Central memory CD8-positive, alpha-beta T cell (primary cell): ENCODE measurements at places on chromosomes 12 and 14.

DNA sequence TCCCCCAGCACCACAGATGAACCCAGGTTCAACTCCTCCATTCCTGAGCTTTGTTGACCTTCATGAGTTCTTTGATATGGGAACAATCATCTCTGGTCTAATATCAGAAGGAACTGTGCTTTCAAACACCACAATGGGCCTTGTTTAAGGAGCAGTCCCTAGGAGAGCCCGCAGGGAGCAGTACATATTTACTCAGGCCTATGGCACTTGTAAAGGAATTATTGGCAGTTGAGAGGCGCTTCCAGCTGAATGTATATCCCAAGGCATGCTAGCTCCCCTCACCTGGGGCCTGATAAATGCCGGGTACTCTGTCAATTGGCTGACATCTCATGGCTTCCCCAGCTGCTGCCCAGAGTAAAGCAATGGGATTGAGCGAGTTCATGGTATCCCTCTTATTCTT, 76.2 kb downstream of the ZFP36L1 start:
- H3K36me3 ChIP-seq = no peaks in the 10 kb centered on the region
- peaks cover 42% of the 10 kb centered on the region for H3K4me1 ChIP-seq
- no peak overlapping the region for H3K27ac ChIP-seq
- no peaks in the 10 kb centered on the region for H3K27me3 ChIP-seq
- H3K4me3 ChIP-seq = no peak overlapping the region

GRCh38 chr12:118068445-118068844, 7.5 kb upstream of the WSB2 start:
- H3K4me3 ChIP-seq = no peak overlapping the region
- peaks cover 13% of the 10 kb centered on the region for H3K4me1 ChIP-seq
- no peak for DNase-seq

GRCh38 chr14:31084385-31084784, 58.2 kb upstream of the STRN3 start:
- peaks cover 12% of the 10 kb centered on the region for H3K36me3 ChIP-seq
- H3K27ac ChIP-seq = no peak overlapping the region
- no peak for DNase-seq
- no peak overlapping the region for H3K4me3 ChIP-seq

DNA sequence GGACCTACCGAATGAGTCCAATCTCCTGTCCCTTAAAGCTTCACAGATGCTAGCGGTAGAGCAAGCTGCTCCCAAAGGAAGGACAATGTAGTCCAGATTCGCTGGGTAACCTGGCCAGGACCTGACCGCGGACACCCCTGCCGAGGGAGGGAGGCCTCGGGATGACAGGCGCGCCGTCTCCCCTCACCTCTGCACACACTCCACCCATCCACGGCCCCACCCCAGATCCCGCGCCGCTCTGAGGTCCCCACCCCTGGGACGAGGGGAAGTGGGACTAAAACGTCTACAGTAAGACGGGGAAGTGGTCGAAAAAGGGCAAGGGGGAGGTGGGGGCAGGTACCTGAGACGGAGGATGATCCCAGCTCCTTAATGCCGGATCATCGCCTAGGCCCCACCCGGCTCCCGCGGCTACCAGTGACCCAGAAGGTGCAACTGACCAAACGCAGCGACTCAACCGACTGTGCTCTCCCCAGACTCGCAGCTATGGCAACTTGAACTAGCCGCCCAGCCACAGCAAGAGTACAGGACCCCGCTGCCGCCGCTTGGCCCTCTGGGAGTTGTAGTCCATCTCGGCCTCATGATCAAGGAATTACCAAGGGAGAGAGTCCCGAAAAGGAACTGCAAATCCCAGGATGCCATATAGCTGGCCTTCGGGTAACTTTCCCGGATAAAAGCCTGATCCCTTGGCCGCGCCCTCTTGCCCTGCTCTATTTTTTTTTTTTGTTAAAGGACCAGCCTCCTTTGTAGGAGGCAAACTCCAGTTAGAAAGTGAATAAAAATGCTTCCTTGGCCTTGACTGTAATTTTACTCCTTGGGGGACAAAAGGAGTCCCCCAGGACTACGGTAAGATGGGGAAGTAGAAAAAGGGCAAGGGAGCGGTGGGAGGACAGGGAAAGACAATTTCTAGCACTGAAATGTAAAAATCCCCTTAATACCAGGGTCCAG, at the start of gene CEP128:
TSS of gene CEP128 (minus strand) at position 498 of the 945 bp plus-strand sequence.
- peak; percentile 63 for DNase-seq
- H3K27ac ChIP-seq = peak within 1 kb of the TSS; percentile 89
- H3K4me3 ChIP-seq = peak within 1 kb of the TSS; percentile 85
- H3K27me3 ChIP-seq = no peaks in the 10 kb centered on the region

GRCh38 chr12:103832048-103832997, 8.7 kb downstream of the NT5DC3 start:
- H3K4me3 ChIP-seq = no peak overlapping the region
- no peak overlapping the region for H3K27ac ChIP-seq
- no peaks in the 10 kb centered on the region for H3K27me3 ChIP-seq
- peaks cover 5% of the 10 kb centered on the region for H3K4me1 ChIP-seq
- no peak for DNase-seq

GRCh38 chr12:68595241-68595640, 15.5 kb upstream of the RAP1B start:
- H3K27ac ChIP-seq = no peak overlapping the region
- H3K4me3 ChIP-seq = no peak overlapping the region
- H3K27me3 ChIP-seq = no peaks in the 10 kb centered on the region

DNA sequence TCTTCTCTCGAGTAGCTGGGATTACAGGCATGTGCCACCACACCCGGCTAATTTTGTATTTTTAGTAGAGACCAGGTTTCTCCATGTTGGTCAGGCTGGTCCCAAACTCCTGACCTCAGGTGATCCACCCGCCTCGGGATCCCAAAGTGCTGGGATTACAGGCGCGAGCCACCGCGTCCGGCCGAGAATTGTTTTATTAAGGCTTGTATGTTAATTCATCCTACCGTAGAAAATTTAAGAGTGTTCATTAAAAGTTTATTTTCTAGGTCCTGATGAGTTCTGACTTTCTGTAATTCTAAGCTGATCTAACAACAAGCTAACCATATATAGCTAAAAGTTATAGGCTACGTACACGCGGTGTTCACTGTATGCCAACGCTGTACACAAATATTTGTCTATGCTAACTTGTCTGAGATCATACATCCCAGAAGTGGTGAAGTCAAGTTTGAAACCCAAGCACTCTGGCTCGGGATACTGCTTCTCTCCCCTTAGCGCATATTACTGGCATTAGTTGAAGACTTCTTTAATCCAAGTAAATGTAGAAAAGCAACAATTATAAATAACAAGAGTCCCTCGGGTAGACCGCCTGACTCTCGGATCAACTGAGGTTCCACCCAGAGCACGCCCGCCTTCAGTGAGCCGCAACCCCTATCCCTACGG, 570 bp upstream of the MRPS35 start:
- H3K27ac ChIP-seq = peak overlapping the region; percentile 92
- H3K27me3 ChIP-seq = no peaks in the 10 kb centered on the region
- peak overlapping the region; percentile 91 for H3K4me3 ChIP-seq
- no peak for DNase-seq
- peaks cover 12% of the 10 kb centered on the region for H3K36me3 ChIP-seq

GRCh38 chr12:13024531-13024916, 19.7 kb upstream of the FAM234B start:
- H3K27me3 ChIP-seq = peaks cover 53% of the 10 kb centered on the region
- peaks cover 2% of the 10 kb centered on the region for H3K36me3 ChIP-seq
- DNase-seq = no peak

GRCh38 chr12:39272871-39273655, 169.9 kb downstream of the KIF21A start:
- no peaks in the 10 kb centered on the region for H3K36me3 ChIP-seq
- H3K4me1 ChIP-seq = peaks cover 6% of the 10 kb centered on the region
- no peak overlapping the region for H3K4me3 ChIP-seq
- H3K27me3 ChIP-seq = peaks cover 29% of the 10 kb centered on the region

DNA sequence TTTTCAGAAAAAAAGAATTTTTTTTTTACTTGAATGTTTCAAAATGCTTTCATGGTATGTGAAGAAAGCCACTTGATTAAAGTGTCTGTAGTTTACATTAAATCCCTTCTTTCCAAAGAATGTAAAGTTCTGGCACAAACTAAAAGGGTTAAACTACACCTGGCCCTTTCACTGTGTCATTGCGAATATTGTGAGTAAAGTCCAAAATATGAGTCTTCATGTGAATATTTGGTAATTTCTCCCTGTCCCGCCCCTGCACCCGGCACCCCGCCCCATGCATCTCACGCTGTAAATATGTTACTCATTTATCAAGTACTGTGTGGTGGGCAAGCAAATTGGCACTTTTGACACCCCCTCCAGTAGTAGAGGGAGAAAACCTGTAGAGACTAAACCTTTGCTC, 274.7 kb downstream of the TTC6 start:
- H3K27me3 ChIP-seq = peaks cover 12% of the 10 kb centered on the region
- no peak overlapping the region for H3K4me3 ChIP-seq

- H3K4me1 ChIP-seq = no peaks in the 10 kb centered on the region
- no peak overlapping the region for H3K4me3 ChIP-seq
- no peak overlapping the region for H3K27ac ChIP-seq
These were observed 153.9 kb downstream of the LRRK2 start for GRCh38 chr12:40378691-40379090.

- no peaks in the 10 kb centered on the region for H3K36me3 ChIP-seq
- H3K27ac ChIP-seq = no peak overlapping the region
- no peaks in the 10 kb centered on the region for H3K4me1 ChIP-seq
These were observed 210.6 kb downstream of the ADGRD1 start for GRCh38 chr12:131164096-131164872.

- H3K4me1 ChIP-seq = no peaks in the 10 kb centered on the region
- peaks cover 23% of the 10 kb centered on the region for H3K27me3 ChIP-seq
- H3K4me3 ChIP-seq = peak within 1 kb of the TSS; percentile 68
- H3K36me3 ChIP-seq = no peaks in the 10 kb centered on the region
- H3K27ac ChIP-seq = no peak within 1 kb of the TSS
These were observed at the start of gene C12orf56 for GRCh38 chr12:64390275-64390851. TSS of gene C12orf56 (minus strand) at chr12:64390758. CDS start at chr12:64390565, 193 bp downstream.

- H3K36me3 ChIP-seq = no peaks in the 10 kb centered on the region
- H3K4me1 ChIP-seq = no peaks in the 10 kb centered on the region
- H3K27ac ChIP-seq = no peak overlapping the region
- H3K4me3 ChIP-seq = no peak overlapping the region
- peaks cover 91% of the 10 kb centered on the region for H3K27me3 ChIP-seq
These were observed 31.4 kb downstream of the TMEM233 start for GRCh38 chr12:119624966-119625365.

GRCh38 chr12:3049611-3050249, 27.4 kb upstream of the TSPAN9 start:
- H3K4me3 ChIP-seq = no peak overlapping the region
- H3K4me1 ChIP-seq = no peaks in the 10 kb centered on the region
- no peak overlapping the region for H3K27ac ChIP-seq
- DNase-seq = no peak
- peaks cover 39% of the 10 kb centered on the region for H3K27me3 ChIP-seq

- no peak overlapping the region for H3K27ac ChIP-seq
- no peak overlapping the region for H3K4me3 ChIP-seq
- DNase-seq = no peak
- peaks cover 40% of the 10 kb centered on the region for H3K27me3 ChIP-seq
- H3K36me3 ChIP-seq = no peaks in the 10 kb centered on the region
These were observed 53.1 kb downstream of the GALNT9 start for GRCh38 chr12:132276066-132276826.

DNA sequence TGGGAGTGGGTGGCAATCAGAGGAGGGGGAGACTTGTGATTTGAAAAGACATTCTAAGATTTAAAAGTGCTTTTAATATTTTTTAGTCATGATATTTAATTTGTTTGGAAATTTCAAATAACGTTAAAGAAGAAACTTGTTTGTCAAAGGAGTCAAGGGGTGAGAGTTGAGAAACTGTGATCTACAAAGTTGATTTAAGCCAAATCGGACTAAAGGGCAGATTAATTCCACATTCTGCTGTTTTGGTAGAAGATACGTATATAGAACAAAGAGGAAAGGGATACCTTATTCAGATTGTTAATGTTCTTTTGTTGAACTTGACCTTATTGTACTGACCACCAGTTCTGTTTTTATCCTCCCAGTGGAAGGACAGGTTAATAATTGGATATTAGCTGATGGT, 6.7 kb downstream of the EIF4B start:
- H3K27ac ChIP-seq = no peak overlapping the region
- H3K4me3 ChIP-seq = no peak overlapping the region
- H3K4me1 ChIP-seq = peaks cover 53% of the 10 kb centered on the region
- no peaks in the 10 kb centered on the region for H3K27me3 ChIP-seq
- no peak for DNase-seq

DNA sequence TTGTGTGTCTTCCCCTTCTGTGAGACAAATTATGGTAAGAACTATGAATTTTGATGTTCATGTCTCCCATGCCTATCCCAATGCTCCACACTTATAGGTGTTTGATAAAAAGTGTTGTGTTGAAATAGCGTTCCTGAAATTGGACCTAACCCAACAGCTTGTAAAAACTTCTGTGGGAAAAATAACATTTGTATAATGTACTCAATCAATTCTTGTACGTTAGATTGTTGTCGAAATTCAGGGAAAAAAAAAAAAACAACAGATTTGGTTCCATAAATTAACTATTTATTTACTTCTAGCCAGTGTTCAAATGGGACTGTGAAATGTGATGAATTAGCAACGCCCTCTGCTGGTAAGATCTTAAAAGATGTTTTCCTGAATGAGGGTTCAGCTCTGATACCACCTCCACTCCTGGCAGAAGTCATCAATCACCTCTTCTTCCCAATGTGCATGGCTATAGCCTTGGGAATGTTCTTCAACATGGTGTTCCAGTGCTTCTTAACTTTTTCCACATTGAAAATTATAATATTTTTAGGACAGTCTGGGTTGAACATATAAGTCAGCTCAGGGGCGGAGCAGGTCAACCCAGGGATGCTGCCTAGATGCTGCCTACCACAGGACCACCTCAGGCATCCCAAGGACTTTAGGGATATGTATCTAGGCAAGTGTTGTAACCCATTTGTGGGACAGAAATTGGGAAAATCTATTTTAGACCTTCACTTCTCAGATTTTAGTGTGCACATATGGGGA, 170.6 kb downstream of the OTOGL start:
- no peaks in the 10 kb centered on the region for H3K36me3 ChIP-seq
- peaks cover 9% of the 10 kb centered on the region for H3K27me3 ChIP-seq
- H3K4me3 ChIP-seq = no peak overlapping the region
- no peak for DNase-seq

GRCh38 chr12:96131230-96131788, 62.9 kb upstream of the ELK3 start:
- peaks cover 44% of the 10 kb centered on the region for H3K27me3 ChIP-seq
- H3K4me1 ChIP-seq = peaks cover 1% of the 10 kb centered on the region
- no peak overlapping the region for H3K4me3 ChIP-seq
- H3K36me3 ChIP-seq = no peaks in the 10 kb centered on the region
- DNase-seq = no peak
- H3K27ac ChIP-seq = no peak overlapping the region

DNA sequence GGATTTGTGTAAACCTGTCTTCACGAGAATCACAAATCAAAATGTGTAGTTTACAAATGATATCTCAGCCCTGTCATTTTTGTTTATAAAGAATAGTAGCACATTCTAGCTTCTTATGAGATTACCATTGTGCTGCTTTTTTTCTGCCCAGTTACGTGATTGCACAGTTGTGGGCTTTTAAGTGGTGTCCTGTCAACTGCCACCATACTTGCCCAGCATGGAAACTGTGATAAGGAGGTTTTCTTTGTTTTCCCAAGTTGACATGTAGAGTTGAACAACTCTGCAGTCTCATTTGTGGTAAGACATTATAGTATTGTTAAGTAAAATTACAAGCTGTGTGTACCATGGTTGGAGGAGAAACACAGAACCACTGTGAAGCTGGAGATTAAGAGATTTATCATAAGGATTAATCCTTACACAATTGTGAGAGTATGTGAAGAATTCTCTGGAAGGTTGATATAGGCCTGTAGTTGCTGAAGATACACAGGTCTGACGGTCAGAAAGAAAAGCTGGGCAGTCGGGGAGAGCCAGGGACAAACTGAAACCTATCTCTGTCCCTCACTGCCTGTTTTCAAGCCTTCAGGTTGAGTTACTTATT, 12.2 kb downstream of the CHURC1 start:
- no peaks in the 10 kb centered on the region for H3K27me3 ChIP-seq
- peaks cover 26% of the 10 kb centered on the region for H3K36me3 ChIP-seq
- DNase-seq = no peak
- no peak overlapping the region for H3K4me3 ChIP-seq
- peak overlapping the region; percentile 14 for H3K27ac ChIP-seq
